Stimulated activated CD8-positive, alpha-beta memory T cell treated with anti-CD3 and anti-CD28 coated beads, Interleukin-4, amount 100 ng/mL, for 1 hour (primary cell): ENCODE measurements at places on chromosomes 3 and 15.

- no peak for DNase-seq
Measured at GRCh38 chr15:72124218-72124617, 6.0 kb downstream of the SENP8 start.

GRCh38 chr3:166340604-166341266 lies 503.5 kb upstream of the BCHE start:
- DNase-seq: no peak

GRCh38 chr3:65371053-65371452 lies 667.7 kb downstream of the MAGI1 start:
- no peak for DNase-seq

- DNase-seq: no peak
Measured at GRCh38 chr15:94212291-94212690, 19.1 kb upstream of the MCTP2 start.

DNA sequence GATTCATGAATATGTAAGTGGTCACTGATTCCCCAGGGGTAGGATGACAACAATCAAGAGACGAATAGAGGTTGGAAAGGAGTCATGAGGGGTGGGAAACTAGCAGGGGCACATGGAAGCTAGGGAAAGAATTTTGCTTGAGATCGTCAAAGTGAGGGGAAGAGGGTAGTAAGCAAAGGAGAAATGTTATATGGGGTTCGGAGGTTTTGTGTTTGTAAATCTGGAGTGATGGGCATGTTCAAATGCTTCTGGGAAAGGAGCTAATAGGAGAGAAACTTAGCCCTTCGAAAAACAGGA lies 7.9 kb downstream of the RPL14 start:
- no peak for DNase-seq

DNA sequence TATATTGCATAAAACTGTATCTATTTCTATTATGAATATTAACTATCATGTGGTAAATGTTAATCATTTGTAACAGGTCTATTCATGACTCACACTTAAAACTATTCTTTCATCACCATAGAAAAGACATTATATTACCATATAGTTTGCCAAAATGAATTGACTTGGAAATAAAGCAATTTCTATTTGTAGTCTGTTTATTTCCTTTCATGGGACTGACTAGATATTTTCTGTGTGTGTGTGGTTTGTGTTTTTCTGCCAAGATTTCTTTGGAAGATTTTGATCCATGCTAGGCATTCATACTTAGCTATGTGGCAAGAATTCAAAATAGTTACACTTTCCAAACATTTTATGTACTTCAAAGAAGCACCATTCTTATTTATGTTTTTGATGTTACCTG lies 522.5 kb upstream of the AGTR1 start:
- DNase-seq: no peak

DNA sequence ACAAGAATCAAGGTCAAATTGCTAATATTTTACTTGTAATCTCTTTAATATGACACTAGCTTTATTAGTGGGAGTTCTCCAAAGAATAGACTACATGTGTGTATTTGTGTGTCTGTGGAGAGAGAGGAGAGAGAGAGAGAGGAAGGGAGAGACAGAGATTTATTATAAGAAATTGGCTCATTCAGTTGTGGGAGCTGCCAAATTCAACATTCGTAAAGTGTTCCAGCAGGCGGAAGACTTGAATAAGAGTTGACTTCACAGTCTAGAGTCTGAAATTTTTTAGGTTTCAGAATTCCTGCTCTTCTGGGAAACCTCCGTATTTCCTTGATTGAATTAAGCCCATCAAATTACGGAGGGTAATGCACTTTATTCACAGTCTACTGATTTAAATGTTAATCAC lies 4.7 kb upstream of the CLDN1 start:
- DNase-seq: no peak

DNA sequence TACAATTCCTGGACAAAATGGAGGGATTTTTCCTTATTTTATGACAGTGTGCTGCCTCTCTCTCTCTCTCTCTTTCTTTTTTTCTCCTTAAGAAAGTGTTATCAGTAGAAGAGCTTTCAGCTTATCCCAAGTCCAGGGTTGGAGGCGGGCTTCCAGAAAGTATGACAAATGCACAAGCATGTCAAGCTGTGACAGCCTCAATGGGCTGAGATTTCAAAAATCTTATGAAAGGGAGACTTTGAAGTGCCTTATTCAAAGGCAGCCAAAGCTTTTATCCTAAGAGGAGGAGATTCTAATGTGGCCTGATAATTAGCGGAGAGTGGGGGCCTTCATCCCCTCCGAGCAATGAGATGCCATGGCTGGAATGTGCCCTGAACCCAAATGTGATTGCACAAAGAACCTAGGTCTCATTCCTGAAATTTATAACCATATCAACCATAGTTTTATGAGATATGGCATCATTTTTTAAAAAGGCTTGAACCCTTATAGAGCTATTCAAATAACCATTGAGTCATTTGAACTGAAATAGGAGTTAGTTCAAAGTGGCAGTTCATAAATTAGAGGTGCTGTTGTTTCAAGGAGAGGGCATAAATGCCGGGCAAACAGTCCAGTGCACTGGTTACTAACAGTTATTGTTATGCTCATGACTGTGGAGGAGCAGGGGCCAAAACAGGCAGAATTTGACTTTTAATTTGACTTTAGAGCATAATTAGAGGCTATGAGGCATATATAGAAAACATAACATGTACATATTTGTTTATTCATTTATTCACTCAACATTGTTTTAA lies 261.6 kb upstream of the THRB start:
- no peak for DNase-seq

DNA sequence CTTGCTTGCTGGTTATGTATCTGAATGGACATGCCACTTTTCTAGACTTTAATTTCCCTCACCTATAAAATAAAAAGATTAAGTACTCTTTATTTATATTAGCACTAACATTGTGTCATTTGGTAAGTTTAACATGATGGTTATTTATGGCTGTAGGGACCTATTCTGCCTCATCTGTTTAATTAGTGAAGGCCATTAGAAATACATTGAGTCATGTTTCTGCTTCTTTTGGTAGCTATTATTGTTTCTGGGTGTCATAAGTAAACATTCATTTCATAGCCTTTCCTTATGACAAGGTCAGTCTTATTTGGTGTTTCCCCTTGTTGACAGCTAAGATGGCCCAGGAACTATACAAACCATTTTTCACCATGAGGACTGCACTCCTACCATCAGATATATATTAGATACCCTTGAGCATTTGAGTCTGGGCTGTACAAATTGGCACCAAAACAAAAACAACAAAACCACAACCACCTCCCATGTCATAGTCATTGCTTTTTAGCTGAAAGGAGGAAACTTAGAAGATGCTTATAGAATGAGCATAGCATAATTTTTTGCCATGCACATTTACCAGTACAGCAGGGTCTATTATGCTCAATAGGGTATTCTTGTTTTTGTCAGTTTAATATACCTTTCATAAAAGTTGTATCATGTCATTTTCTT lies 39.3 kb downstream of the SRP14 start:
- no peak for DNase-seq

GRCh38 chr3:38173834-38174418 lies 8.6 kb downstream of the OXSR1 start:
- DNase-seq: no peak

DNA sequence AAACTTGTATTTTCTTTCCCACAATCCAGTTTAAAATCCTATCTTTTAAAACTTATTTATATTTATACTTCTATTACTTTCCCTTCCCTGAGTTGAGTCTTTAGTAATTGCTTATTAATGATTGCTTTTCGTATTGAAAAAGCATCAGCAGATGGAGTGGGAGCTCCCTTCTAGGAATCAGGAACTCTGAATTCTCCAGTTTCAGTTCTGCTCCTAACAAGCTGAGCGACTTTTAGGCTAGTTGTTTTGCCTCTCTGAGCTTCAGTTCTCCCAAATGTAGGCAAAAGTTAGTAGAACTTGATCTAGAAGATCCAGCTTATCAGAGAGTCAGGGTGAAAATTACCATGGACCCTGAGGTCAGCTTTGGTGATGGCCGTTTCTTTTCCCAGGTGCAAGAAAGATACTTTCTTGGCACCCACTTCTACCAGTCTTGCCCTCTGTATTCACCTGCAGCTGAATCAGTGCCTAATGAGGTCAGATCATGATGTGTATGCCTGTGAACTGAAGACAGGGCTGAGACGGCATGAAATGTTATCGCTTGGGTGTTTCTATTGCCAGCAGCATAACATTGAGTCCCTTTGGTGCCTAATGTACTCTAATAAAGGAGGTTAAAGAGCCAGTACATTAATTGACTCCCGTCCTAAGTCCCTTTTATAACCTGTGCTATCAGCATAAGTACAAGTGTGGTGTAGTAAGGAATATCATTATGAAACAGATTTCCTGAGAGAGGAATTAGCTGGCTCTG lies 194.5 kb upstream of the TBC1D5 start:
- no peak for DNase-seq

DNA sequence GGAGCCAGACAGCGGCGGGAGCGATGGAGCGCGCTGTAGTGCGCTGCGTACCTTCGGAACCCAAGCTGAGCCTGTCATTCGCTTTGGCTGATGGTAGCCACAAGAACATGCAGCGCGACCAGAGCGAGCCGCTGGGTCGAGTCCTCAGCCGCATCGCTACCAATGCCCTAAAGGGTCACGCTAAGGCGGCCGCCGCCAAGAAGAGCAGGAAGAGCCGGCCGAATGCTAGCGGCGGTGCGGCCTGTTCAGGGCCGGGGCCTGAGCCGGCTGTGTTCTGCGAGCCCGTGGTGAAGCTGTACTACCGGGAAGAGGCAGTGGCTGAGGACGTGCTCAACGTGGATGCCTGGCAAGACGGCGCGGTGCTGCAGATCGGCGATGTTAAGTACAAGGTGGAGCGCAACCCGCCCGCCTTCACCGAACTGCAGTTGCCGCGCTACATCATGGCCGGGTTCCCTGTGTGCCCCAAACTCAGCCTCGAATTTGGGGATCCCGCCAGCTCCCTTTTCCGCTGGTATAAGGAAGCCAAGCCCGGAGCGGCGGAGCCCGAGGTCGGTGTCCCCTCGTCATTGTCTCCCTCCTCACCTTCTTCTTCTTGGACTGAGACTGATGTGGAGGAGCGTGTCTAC lies 498 bp downstream of the PDE12 start:
- DNase-seq: no peak

DNA sequence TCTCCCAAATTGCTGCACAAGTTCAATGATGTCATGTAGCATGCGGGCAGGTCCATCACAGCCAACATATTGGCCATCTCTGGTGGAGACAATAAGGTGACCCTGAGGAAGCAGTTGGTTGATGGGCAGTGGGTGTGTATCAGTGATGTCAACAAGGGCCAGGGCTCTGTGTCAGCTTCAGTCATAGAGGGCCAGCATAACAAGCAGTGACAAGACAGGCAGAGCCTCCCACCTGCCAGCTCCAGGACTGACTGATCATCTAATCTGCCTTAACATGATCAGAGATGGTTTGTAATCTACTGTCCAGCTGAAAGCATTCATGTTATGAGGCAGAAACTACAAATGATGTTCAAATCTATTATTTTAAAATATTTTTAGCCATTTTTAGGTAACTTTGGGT lies 62.3 kb downstream of the GLB1 start:
- DNase-seq: no peak

- no peak for DNase-seq
Measured at GRCh38 chr15:78654272-78654671, 13.3 kb upstream of the CHRNB4 start.

DNA sequence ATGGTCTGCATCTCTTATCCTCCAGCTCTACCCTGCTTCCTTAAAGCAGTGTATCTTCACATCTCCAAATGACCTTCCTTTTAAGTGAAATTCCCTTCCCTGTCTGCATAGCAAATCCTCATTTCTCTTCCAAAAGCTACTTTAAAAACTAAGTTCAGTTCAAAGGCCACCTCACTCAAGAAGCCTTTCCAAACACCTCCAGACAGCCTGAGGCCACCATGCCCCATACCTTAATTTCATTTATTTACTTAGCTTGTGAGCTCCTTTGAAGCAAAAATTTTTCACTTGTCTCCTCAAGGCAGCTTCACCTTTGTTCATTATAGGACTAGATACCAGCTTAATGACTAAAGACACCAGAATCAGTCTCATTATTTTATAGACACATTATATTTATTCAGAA lies 39.4 kb downstream of the PIGB start:
- DNase-seq: no peak

GRCh38 chr3:48285132-48285531 lies 44.2 kb downstream of the ZNF589 start:
- DNase-seq: no peak

GRCh38 chr3:195704433-195704999 lies 16.3 kb upstream of the MUC20 start:
- no peak for DNase-seq

GRCh38 chr3:127203024-127203423 lies 10.1 kb downstream of the PRR23E start:
- DNase-seq: no peak

DNA sequence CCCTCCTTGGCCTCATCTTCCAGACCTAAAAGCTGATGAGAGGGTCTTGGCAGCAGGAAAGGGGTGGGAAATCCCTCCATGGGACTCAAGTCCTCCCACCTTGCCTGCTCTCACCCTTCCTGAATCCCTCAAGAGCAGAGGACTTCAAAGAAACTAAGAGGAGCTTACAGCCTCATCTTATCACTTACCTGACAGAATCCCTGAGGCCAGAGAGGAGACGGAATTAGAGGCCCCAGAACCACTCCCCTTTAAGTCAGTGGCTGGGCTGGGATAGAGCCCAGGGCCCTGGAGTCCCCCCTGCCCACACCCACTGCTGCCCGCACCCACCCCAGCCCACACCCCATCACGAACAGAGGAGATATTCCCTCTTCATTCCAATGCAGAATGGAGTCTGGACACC lies 15.2 kb downstream of the LOXL1 start:
- no peak for DNase-seq

GRCh38 chr3:111956449-111956848 lies 22.4 kb upstream of the ABHD10 start:
- no peak for DNase-seq

GRCh38 chr3:11346416-11346815 lies 74.2 kb downstream of the ATG7 start:
- DNase-seq: no peak

DNA sequence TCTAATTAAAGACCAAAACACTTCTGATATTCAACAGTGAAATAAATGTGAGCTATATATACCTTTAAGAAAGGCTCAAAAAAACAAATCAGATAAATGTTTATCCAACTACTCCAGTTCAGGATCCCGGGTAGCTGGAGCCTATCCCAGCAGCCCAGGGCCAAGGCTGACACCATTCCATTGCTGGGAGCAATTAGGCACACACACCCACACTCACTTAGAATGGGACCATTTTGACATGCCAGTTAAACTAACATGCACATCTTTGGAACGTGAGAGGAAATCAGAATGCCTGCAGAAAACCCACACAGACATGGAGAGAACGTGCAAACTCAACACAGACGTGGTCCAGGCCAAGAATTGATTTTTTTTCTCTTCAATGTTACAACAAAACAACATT lies 30.0 kb upstream of the PLSCR4 start:
- DNase-seq: no peak

GRCh38 chr15:29425864-29426263 lies 156.2 kb upstream of the NSMCE3 start:
- no peak for DNase-seq

DNA sequence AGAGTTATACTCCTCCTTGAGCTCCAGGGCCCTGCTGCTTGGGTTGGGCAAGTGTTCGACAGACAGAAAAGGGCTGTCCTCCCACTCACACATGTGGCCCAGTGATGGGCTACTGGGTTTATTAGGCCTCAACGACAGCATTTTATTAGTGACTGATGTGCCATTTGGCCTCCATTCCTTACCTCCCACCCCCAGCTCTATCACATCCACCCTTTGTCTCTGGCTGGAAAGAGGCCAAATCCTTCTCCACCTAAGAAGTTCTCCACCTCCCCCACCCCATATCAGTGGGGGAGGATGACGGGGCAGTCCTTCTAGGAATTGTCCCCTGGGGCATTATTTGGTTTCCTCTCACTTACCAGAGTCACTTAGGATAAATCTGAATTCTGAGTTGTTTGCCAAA lies 57.1 kb upstream of the WNT5A start:
- no peak for DNase-seq
